Stimulated activated CD8-positive, alpha-beta memory T cell treated with anti-CD3 and anti-CD28 coated beads, Interleukin-4, amount 100 ng/mL, for 4 hours (primary cell): ENCODE measurements at places on chromosomes 4 and X.

GRCh38 chr4:13641084-13641483 lies 13.6 kb upstream of the BOD1L1 start:
- DNase-seq: no peak

DNA sequence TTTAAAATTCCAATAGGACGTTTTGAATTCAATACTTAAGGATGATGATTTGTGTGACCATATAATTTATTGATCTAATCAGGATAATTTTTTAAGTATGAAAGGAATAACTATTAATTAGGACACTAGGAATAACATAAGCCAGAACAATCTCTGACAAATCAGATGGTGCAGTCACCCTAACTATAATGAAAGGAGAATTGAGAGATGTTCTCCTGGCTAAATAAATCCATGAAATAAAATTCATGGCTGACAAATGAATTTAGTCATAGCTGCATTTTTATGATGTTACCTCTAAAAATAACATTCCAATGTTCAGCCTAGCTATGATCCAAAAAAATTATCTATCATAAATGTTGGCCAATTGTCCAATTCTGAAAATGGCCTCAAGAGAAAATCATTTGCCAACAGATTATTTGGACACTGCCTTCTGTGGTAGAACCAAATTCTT lies 190.6 kb upstream of the NEIL3 start:
- no peak for DNase-seq

GRCh38 chrX:43592597-43592996 lies 63.5 kb upstream of the MAOA start:
- no peak for DNase-seq

- no peak for DNase-seq
Measured at GRCh38 chr4:98682719-98683118, 24.3 kb upstream of the TSPAN5 start.

DNA sequence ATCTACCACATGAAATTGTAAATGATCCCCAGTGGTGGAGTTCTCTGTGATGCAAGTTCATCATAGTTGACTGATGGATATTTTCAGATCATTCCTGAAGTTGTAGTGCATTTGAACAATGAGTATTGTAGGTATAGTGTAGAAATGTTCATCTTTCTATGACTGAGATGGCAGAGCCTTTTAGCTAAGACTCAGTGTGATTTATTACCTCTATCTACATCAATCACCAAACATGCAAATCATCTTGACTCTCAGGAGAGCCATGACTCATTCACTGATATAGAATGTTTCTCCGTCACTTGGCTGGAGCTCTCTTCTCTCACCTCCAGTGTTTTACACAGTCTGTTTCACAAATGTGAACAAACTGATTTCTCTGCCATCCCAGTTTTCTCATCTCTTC lies 392.6 kb downstream of the IL1RAPL1 start:
- no peak for DNase-seq

DNA sequence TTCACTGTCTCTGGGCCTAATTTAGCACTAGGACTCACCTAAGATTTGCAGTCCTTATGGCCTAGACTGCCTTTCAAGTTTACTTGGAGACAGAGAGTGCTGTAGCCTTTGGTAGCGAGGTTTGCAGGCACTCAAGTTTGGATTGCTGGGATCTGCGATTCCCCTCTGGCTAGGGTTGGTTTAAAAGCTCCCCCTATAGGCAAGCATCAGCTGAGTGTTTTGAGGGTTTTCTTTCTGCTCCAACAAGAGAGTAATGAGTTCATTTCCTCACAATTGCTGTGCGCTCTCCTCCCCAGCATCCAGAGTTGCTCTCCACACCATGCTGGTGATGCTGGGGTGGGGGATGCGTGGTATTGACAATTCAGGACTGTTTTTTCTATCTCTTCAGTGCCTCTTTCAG lies 206.9 kb downstream of the GLUD2 start:
- DNase-seq: no peak

DNA sequence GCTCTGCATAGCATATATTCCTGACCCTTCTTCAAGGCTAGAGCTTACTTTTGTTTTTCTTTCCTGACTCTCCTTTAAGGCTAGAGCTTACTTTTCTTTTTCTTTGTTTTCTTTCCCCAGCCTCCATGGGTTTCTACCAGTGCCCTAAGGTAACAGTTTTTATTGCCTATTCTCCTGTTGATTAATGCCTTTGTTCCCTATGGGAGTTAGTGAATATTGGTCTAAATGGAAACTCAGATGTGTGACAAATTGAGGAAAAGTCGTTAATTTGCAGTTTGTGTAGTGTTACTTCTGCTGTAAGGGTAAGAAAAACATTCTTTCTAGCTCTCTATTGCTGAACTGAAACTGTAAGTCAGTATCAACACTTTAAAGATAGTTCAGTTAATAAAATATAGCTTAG lies 358.7 kb downstream of the IL15 start:
- DNase-seq: no peak

DNA sequence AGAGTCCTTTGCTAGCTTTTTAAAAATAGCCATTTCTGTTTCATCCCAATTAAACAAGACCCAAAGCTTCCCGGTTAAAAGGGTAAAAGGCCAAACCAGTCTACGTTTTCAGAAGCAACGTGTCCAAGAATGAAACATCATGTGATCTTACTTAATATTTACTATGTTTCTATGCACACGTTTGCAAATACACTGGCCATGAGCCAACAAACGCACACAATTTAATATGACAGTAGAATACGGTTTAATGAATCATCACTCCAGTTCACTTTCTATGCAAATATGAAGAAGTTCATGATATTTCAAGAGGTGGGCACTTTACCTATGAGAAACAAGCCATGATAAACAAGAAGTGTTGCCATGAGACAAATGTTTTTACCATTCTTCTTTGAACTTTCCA lies 4.3 kb downstream of the NR0B1 start:
- DNase-seq: no peak

- no peak for DNase-seq
Measured at GRCh38 chr4:172404676-172405075, 591.5 kb downstream of the GALNTL6 start.

DNA sequence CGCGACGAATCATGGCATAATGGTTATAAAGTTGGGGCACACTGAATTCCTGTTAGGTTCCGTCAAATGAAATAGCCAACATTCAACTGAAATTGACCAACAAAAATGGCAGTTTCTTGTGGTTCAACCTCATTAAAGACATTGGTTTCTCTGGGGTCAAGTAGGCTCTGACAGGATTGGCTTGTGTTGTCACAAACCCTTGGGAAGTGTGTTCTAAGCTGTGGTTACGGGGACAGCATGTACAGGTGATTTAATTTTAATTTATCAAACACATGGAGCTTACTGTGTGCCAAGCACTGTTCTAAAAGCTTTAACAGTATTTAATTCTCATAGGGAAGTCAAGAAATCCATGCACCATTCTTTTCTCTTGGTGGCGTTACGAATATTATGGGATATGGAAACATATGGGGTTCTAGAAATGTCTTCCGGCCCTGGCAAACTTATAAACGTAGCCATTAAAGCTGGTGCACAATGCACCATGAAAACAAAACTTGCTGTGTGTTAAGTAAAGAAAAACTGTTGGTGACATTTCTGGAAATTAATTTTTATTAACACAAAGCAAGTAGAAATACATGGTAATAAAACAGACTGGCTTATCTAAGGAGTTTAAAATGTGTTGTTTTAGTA lies 891 bp downstream of the XK start:
- DNase-seq: no peak

DNA sequence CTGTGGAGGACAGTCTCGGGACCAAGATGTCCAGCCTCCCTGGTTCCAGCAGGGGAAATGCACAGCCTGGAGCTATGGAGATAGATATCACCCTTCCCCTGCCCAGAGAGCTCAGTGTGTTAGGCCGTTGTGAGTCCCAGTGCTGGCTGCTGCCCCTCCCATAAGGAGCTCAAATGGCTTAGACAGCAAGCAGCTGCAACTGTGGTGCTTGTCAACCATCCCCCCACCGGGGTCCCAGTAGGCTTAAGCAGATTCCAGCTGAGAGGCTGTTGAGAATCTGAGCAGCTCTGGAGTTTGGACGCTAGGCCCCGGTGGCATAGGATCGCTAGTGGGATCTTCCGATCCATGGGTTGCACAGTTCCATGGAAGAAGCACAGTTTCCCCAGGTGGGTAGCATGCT lies 181.8 kb upstream of the POF1B start:
- no peak for DNase-seq
